ENCODE measurements at places on chromosomes 6 and 20.

DNA sequence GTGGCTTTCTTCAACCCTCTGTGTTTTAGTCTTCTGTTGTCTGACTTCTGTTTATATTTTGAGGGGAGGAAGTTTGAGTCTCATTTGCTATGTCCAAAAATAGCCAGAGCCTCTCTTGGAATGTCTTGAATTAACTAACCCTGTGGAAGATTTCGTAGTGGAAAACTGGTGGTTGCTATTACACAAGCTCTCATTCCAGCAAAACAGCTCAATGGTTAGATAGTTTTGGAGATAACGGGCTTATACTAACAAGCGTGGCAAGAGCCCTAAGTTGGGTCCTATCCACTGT, 1.6 kb downstream of the CCN2 start:
- no peak for DNase-seq

DNA sequence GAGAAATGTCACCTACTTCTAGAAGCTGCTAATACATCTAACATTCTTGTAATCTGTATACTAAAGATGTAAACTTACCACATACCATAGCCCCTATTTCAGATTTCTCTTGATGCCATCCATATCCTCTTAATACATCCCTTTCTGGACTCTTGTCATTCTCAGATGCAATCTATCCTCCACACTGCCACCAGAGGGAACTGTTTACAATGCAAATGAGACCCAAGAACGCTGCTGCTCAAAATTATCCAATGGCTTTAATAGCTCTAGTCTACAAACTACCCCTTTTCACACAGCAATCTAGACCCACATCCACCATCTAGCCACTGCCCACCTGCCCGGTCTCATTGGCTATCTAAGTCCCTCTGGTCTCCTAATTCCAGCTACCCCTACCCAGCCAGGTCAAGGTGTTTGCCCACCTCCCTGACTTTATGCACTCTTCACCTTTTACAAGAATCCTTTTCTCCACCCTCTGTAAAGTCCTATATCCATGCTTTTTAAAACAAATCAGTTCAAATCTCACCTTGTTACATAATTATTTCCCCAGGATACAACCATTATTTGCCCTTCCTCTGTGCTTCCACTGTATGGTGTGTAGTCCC, 14.8 kb downstream of the FAXC start:
- peak; percentile 47 for DNase-seq

GRCh38 chr6:1295420-1295819, 16.5 kb upstream of the FOXQ1 start:
- DNase-seq = no peak

DNA sequence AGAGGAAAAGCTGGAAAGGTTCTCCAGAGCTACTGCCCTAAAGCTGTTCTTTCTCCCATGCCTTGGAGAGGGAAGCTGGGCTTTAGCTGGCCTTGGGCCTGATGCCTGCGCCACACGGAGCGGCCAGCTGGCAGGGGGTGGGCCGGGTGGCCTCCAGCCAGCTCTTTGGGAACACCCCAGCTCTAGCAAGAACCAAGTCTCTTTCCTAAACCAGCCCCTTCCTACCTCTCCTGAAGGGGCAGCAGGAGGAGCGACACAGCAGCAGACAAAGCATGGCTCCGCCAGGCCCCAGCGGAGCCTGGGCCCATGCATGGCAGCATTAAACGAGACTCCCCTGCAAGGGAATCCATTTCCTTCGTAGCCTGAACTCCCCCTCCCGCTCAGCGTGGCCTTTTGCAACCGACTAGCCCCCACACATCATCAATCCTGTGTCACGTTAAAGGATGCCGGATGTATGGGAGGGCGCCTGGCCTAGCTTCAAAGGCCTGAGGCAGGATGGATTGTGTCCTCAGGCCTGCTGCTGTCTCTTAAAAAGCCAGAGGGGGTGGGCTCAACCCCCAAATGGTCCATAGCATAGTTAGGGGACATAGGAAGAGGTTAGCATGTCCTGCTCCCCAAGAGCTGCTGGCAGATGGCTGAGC, 14.0 kb downstream of the MRPS18A start:
- no peak for DNase-seq

GRCh38 chr20:24066076-24066700, 77.6 kb upstream of the GGTLC1 start:
- no peak for DNase-seq

GRCh38 chr6:45327956-45328522, at the start of gene RUNX2:
Gene RUNX2 (plus strand): TSS chr6:45328330. CDS start chr6:45328727, 397 bp downstream.
- peak; percentile 54 for DNase-seq

DNA sequence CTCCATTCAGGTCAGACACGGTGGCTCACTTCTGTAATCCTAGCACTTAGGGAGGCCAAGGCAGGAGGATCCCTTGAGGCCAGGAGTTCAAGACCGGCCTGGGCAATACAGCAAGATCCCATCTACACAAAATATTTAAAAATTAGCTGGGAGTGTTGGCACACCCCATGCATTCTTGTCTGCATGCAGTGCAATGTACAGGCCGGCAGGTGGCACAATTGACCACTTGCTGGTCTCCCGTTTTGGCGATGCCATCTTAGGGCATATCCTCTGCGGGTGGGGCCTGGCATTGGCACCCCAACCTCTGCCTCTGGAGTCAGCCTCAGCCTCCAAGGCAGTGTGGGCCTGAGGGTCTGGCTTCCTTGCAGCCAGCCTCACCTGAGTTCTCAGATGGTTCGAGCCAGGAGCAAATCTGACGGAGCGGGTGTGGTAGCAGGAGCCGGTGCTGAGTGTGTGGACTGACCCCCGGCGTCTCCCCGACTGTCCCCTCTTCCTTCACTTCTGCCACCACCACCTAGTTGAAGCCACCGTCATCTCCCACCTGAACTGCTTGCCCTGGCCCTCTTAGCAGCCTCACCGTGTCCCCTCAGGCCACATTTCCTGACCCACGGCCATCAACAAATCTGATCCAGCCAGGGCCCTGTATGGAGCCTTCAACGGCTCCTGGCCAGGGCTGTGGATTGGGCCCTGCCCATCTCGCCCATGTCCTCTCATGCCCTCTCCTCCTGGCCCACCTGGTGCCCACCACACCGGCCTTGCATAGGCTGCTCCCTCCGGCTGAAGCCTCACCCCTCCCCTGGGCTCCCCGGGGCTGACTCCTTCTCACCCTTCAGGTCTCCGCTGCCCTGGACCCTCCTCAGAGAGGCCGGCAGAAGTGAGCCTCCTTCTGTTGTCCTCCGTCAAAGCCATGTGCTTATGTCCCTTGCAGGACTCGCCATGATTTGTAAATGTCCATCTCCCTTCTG, 44.0 kb downstream of the EFCAB8 start:
- DNase-seq = peak; percentile 86

DNA sequence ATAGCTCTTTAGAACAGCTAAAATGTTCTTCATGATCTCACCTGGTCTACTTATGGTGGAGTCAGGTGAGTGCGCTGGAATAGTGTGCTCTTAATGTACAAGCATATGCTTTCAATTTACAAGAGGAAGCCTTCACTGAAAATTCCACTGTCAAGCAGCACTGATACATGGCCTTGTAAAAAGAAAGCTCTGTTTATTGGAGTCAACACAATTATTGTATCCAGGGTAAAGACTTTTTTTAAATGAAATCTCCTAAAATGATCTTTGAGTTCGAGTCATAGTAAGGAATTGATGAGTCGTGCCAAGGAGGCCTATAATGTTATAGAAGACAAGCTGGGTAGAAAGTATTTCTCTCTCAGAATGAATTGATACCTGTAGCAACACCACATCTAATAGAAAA, 41.6 kb upstream of the CARMIL1 start:
- DNase-seq = no peak

GRCh38 chr6:131381052-131381708, 191.8 kb upstream of the ARG1 start:
- no peak for DNase-seq

DNA sequence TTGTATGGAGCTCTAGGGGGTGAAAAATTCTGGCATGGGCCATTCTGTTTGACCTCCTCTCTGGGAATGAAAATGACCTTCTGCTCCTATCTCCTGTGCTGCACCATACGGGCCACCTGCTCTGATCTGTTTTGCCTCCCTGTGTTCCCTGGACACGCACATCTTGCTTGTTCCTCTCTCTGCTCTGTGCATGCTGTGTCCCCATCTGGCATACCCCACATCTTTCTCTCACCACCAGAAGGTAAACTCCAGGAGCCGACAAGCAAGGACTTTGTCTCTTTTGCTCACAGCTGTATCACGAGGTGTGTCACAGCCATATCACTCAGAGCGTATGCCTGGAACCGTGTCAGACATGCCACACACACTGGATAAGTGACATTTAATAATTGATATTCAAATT, 208.4 kb upstream of the DTNBP1 start:
- DNase-seq = no peak

DNA sequence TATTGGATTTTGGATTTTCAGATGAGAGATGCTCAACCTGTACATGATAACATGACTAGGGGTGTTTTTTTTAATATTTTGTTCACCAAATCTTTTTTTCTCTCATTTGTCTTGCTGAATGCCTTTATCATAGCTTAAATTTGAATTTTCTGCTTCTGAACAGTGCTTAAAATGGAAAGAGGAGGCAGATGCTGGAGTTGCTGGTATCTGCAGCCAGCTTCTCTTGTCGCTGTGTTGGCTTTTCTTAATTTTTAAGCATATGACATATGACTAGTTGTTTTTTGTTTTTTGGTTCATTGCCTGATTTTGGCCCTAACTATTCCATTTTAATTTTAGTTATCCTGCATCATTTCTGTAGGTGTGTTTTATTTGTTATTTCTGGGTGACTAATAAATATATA, 196.1 kb downstream of the PLCB1 start:
- DNase-seq = no peak

GRCh38 chr6:41894366-41895299, 542 bp downstream of the USP49 start:
- DNase-seq = peak; percentile 20

GRCh38 chr6:142531727-142532126, 229.9 kb downstream of the ADGRG6 start:
- no peak for DNase-seq

DNA sequence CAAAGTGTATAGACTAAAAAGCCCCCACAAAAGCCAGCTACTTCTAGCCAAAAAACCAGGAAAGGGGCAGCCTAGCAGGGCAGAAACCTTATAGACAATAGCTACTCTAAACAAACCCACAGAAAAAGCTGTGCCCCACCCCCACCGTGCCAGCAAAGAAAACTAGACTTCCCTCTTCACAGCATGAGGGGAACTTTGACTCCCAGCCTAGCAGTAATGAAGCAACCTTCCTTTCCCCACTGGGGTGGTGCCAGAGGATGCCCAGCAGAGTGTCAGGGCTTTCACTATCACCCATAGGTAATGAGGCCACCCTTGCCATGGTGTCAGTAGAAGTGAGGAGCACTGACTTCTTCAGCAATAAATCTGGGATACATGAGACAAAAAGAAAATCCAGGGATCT, 99.0 kb upstream of the LGSN start:
- no peak for DNase-seq

GRCh38 chr20:63858393-63859165, 2.7 kb upstream of the ABHD16B start:
- no peak for DNase-seq
